ENCODE measurements at places on chromosomes 11 and 22. TPM values are rescaled to one million over a fixed set of nuclear protein-coding genes. Genes with fewer than 3 reads are reported as not detected.

CCDC87 gene
- total RNA-seq = 0.29 TPM

SCN4B gene
- total RNA-seq = 0.44 TPM

BEST1 gene
- total RNA-seq = 13.1 TPM

CAVIN3 gene
- 301 TPM for total RNA-seq

MYEOV gene
- total RNA-seq = 8.1 TPM

DHCR7 gene
- total RNA-seq = 44.8 TPM

DUSP8 gene
- 0.87 TPM for total RNA-seq

CALCA gene
- total RNA-seq = not detected

GLYAT gene
- total RNA-seq = not detected

APOL5 gene
- total RNA-seq = not detected

ASCC2 gene
- total RNA-seq = 38.4 TPM

RBMXL2 gene
- total RNA-seq = not detected

DNAJC24 gene
- 21.1 TPM for total RNA-seq

TRIM49 gene
- not detected for total RNA-seq

ARFIP2 gene
- total RNA-seq = 65.5 TPM

PGR gene
- 0.58 TPM for total RNA-seq

BTG4 gene
- total RNA-seq = not detected

CRYBA4 gene
- total RNA-seq = not detected

GLYATL1B gene
- not detected for total RNA-seq
